Activated naive CD8-positive, alpha-beta T cell treated with anti-CD3 and anti-CD28 coated beads for 36 hours (primary cell): ENCODE measurements at places on chromosomes 2 and 18.

DNA sequence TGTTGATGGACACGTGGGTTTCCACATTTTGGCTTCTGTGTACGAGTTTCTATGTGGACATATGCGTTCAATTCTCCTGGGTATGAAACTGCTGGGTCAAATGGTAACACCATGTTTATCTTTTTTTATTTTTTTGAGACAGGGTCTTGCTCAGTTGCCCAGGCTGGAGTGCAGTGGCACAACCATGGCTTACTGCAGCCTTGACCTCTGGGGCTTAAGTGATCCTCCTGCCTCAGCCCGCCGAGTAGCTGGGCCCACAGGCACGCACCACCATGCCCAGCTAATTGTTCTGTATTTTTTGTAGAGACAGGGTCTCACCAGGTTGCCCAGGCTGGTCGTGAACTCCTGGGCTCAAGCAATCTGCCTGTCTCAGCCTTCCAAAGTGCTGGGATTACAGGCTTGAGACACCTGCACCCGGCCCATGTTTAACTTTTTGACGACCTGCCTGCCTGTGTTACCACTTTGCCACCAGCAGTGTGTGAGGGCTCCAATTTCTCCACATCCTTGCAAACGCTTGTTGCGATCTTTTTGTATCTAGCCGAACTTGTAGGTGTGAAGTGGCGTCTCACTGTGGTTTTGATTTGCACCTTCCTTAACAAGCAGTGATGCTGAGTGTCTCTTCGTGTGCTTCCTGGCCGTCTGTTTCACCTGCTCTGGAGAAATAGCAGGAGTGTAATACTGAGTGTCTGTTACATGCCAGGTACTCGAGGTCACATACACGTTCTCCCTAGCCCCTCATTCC, 6.9 kb downstream of the HSBP1L1 start:
- DNase-seq, result no peak

DNA sequence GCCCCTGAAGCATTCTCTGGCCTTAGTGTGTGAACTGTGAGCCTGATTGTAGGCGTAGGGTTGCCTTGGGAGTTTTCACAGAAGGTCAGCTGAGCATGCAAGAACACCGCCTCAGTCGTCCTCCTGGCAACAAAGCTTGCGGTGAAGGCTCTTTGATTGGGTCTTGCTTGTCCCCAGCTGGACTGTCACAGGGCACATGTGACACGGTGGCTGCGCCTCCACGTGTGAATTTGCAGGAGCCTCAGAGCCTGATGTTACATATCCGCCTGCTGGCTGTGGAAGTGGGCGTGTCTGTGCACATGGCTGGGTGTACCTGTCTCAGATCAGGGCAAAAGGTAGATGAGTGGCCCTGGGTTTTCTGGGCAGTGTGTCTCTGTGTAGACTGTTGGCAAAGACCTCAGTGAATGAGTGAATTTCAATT, 228.7 kb downstream of the HAUS1 start:
- no peak for DNase-seq

DNA sequence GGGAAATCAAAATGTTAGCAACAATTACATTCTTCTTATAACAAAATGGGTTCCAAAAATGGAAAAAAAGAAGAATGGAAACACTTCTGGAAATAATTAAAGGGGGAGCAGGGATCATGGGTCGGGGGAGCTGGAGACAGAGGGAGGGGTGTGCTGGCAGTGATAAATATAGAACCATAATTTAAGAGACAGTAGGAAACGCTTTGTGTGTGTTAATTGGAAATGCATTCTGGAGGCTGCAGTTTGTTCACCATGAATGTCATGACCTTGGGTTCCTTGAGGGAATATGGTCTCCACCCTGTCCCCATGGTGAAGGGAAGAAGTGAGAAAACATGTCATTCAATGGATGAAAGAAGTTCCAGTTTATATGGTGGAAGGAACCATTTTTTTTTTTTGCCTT, 540.7 kb downstream of the TNS1 start:
- DNase-seq, result no peak

GRCh38 chr2:219112062-219112406, 48.6 kb downstream of the NHEJ1 start:
- DNase-seq, result no peak

DNA sequence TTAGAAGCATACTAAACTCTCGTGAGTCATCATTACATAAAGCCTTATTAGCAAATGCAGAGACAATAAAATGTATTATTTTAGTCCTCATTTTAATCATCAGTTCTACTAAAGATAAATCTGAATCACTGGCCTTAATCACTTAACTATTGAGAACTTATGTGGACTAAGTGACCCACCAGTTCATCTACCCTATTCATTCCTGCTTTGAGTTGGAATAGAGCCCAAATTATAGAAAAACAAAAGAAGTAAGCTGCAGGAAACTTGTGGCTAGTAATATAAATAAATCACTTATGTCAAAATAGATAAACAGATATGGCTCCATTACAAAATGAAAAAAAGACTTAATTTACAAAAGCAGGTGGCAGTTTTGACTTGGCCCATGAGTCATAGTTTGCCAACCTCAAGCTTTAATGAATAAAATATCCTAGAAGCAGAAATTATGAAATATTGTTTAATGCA, 851.8 kb upstream of the CRIM1 start:
- no peak for DNase-seq

DNA sequence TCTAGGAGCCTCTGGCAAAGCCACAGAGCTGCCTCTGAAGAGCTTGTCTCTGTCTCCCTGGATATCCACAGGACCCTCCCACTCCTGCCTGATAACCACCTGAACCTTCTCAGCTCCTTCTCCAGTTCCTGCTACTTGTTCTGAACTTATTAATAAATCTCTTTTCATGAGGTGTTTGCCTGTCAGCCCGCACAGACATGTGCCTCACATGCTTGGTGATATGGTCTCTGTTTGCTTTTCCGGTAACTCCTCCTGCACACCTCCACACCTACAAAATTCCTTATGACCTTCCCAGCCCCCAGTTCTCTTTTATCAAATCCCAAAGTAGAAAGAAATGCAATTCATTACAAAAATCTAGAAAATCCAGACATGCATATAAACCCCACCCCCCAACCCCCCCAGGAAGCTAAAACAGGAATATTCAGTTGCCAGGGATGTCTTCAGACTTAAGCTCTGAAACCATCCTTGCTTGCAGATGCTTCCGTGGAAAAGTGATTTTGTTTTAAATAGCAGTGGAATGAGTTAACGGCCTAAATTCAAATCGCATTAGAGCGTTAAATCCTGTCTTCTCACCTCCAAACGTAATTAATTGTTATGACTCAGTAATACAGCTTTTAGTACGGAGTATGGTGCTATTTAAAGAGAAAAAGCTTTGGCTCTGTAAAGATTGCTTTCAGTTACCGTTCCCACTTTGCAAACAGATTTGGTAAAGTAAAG, 2.1 kb upstream of the PID1 start:
- DNase-seq, result no peak

GRCh38 chr2:158719403-158719802, 75.7 kb upstream of the DAPL1 start:
- no peak for DNase-seq

DNA sequence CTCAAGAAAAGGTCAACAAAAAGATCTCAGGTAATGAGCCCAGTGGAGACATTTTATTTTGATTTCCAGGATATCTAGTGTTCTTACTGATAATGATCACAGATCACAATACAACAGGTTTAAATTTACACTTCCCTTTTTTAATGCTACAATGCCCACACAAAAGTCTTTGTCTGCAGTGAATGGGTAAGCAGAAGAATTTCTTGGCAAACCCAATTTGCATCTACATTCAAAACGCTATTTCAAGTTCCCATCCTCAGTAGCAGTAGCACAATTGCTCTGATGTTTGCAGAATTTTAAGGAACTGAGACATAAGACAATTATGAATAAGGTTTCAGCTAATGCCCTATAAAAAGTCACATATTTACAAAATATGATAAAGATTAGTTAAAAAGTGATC, 929.4 kb upstream of the PIK3C3 start:
- no peak for DNase-seq

GRCh38 chr2:184449760-184450159, 148.6 kb upstream of the ZNF804A start:
- DNase-seq, result no peak

- no peak for DNase-seq
Measured at GRCh38 chr2:111030945-111031344, 89.8 kb upstream of the BCL2L11 start.

GRCh38 chr2:157302492-157303099, 23.0 kb downstream of the ERMN start:
- DNase-seq, result no peak

DNA sequence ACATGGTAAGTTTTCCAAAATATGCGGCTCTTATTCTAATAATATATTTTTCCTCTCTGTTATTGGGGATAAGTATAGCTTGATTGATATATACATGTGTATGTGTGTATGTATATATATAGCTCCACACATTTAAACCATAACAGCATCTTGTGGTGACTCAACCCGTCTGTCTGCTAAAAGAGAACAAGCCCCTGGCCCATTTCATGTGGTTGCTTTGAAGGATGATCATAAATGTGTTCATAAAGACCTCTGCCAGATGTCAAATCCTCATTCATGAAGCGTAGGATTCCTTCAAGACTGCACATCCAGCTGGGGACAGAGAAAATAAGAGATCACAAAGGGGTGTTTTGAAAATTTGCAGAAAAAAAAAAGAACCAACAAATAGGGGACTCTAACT, 79.3 kb downstream of the RHOB start:
- DNase-seq, result no peak

GRCh38 chr2:48016225-48017019, 110.1 kb upstream of the FBXO11 start:
- DNase-seq, result no peak

GRCh38 chr2:156565066-156565710, 129.0 kb downstream of the GPD2 start:
- DNase-seq, result no peak

DNA sequence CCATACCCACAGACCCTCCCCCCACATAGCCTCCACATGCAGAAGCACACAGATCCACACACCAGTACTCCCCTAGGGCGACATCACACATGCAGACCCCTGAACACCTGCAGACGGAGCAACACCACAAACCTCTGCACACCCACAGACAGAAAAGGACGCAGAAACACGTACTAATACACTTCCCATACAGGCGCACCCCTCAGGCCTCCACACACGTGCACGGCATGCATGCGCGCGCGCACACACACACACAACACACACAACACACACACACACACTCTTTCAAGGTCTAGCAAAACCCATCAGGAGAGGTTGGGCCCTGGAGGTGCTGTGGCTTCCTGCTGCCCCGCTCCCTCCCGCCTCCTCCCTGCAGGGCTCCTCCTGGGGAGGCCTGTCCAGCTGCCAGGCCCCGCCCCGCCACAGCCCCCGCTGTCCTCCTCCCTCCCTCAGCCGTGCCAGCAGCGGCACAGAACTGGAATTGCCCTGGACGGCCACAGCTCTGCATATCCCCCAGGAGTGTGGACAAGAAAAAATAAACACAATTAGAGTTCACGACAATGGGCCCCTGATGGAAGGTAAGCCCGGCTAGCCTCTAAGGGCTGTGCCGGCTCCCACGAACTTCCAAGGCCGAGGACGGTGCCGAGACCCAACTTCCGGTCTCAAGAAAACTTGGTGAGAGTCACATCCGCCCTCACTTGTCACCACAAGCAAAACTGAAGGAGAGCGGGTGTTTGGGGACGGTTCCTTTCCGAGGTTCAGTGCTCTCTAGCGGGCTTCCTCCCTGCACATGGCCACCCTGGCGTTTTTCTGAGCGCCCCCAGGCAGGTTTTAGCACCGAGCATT, 6.8 kb downstream of the ZFP36L2 start:
- DNase-seq, result peak; percentile 78

DNA sequence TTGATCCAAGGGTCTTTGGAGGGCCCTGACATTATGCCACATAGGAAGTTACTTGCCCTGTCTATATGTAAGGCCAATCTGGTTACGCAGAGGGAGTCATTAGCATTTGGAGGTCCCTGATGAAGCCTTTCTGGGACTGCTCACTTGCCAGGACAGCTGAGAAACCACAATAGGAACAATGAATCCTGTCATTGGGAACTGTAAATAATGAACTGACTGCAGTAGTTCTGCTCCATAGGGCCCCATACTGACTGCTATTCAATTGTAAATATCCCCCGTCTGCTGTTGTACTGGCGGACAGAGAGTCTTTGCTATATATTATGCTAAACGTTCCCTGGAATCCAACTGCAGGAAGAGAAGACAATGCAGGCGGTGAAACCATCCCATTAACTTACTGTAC, 149.4 kb upstream of the DCC start:
- no peak for DNase-seq

DNA sequence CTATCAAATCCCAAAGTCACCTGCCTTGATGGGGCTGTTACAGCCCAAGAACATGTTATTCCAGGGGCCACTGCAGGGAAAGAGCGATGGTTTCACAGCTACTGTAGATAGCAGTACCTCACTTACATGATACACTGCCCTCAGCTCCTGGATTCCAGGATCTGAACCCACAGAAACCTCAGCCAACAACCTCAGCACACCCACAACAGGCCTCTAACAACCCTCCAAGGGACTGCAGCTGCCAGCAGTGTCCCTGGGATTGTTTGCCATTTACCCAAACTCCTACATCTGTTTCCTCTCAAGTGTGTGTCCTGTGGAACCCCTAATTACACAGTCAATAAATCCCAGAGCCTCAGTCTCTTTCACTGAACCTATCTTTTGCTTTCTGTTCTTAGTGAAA, 28.2 kb downstream of the OSBPL1A start:
- no peak for DNase-seq

GRCh38 chr2:18154812-18155211, 276.3 kb downstream of the KCNS3 start:
- no peak for DNase-seq

DNA sequence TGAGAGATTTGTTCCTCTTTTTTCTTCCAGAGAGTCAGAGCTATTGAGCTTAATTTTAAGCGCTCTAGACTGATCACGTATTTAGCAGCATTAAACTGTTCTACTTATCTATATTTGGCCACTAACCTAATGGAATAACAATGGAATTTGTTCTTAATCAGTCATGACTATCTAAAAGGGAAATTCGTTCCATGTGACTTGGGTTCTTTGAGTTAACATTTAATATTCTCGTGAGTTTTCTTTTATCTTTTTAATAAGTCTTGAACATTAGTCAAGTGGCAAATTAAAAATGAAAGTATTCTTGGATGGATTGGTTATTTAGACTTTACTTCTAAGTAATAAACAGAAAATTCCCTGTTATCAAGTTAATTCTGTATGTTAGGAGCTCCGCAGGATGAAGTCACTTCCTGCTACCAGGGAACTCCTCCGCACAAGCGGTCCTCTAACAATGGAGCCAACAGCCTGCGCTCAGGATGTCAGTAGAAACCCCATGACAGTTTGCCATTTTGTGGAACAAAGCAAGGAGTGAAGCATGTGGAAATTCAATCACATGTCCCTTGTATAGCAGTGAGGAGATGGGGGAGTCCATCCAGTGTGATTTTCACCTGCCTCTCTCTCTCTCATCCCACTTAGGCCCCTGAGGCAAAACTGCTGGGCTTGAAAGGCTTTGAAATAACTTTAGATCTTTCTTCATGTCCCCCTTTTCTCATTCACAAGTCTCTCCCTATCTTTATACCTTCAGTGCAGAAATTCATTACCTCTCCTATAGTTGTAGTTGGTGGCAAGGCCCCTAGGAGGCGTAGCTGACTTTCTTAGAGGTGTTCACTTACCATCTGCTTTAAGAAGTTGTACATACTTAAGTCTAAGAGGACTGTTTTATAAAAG, 138.1 kb downstream of the WDR7 start:
- peak; percentile 14 for DNase-seq
